Activated naive CD4-positive, alpha-beta T cell treated with anti-CD3 and anti-CD28 coated beads, Interleukin-2, amount 50 U/mL, for 72 hours (primary cell): ENCODE measurements at places on chromosomes 5 and 9. TPM values are rescaled to one million over a fixed set of nuclear protein-coding genes. Genes with fewer than 3 reads are reported as not detected.
A peak's percentile ranks its signal among the peaks of the same experiment; 100 is the strongest.

- DNase-seq: no peak
Measured at GRCh38 chr9:128102196-128102595, 25.3 kb downstream of the PTGES2 start.

The ANKRD18B gene
- 0.48 TPM for total RNA-seq

DNA sequence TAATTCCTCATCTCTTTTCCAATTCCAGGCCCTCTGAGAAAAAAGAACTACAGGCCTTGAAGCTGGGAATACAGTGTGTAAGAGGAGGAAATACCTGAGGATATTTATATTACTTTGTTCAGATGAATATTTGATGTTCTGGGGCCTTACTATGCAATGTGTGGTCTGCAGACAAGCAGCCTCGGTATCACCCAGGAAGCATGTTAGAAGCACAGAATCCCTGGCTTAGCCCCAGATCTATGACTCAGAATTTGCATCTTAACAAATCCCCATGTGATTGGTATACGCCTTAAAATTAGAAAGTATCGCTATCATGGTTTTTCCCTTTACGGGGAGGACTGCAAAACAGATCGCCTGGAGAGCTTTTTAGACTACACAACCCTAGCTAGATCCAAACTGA is 121.0 kb downstream of the JAKMIP2 start:
- no peak for DNase-seq

- no peak for DNase-seq
Measured at GRCh38 chr5:75891020-75891419, 173.8 kb upstream of the POC5 start.

DNA sequence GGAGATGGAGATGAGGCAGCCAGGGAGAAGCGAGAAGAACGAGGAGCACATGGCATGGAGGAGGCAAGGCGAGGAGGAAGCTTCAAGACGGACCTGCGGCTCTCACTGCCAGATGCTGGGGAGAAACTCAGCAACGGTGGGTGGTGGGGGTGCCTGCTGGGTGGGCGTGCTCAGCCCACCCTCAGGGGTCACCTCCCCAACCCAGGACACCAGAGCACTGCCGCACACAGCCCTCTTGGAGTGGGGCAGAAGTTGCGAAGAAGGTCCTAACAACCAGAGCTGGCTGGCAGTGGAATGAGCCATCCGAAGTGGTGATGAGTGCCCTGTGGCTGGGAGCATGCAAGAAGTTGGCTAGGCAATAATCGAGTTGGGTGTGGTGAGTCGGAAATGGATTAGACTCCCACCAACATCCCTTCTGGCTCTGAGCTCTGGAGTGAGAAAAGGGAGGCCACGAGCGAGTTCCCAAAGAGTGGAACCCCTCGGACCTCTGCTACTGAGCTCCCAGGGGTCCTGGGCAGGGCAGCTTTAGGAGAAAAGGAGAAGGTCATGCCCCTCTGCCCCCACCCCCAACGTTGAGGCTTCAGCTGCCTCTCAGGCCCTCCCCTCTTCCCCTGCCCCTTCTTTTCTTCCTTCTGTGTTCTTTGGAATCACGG is 212.7 kb upstream of the MVB12B start:
- DNase-seq: no peak

- DNase-seq: no peak
Measured at GRCh38 chr9:87422999-87423398, 74.7 kb upstream of the DAPK1 start.

DNA sequence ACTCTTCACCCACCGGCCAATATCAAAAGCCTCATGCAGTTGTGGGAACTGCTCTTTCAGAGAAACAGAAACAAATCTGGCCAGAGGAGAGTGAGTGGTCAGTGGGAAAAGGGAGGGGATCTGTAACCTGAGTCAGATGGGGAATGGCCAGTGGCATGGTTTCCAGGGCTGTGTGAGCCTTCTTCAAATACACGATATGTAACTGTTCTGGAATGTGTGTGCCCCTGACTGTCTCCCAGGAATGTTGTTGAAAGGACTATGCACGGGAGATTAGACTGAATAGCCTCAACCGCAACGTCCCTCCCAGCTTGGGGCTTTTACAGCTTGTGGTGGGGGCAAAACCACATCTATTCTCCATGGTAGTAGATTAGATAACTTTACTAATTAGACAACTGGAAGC is 60.8 kb downstream of the SH3TC2 start:
- no peak for DNase-seq

The CMYA5 gene
- 0.39 TPM for total RNA-seq

- DNase-seq: no peak
Measured at GRCh38 chr9:113298311-113298710, 4.9 kb downstream of the RNF183 start.

- no peak for DNase-seq
Measured at GRCh38 chr9:2264081-2264480, 248.9 kb downstream of the SMARCA2 start.

The AGXT2 gene
- total RNA-seq: not detected

DNA sequence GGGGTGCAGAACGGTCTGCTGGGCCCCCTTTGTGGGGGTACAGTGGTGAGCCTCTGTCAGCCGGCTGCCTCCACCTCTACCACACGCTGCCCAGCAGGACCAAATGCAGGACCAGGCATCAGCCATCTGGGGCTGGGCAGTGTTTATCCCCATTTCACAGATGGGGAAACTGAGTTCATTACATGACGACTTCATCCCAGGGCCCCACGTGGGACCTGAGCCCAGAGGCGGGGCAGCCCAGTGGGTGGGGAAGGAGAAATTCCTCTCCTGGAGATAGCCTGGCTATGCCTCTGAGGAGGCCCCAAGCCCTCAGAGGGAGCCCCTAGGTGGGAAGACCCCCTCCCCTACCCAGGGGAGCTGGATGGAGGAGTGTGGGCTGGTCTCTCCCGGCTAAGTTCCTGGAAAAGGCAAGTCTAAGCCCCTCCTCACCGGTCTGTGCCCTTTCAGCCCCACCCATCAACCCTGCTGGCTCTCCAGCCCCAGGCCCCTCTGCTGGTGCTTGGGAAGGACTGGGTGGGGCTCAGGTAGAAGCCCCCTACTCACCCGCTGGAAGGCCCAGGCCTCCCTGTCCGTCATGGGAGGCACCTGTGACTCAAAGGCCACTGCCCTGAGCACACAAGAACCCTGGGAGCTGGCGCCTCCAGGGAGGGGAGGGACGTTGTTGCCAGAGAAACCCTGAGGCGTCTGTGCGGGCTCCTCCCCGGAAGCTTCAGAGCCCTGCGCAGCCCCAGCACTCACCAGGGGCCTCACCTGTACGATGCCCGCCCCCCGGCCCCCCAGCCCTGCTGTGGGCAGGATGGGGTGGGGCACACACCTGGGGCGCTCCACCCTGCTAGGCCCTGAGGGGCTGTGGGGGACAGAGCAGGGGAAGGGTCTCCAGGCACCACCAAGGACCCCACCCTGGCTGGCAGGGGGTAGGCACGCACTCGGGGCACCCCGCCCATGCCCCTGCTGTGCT is 7.4 kb upstream of the CCDC187 start:
- DNase-seq: no peak

The SERF1B gene
- 16.0 TPM for total RNA-seq

The RAB24 gene
- 21.5 TPM for total RNA-seq

- no peak for DNase-seq
Measured at GRCh38 chr5:140214831-140215230, 39.8 kb downstream of the CYSTM1 start.

The PRRT1B gene
- not detected for total RNA-seq

The PTGS1 gene
- 0.25 TPM for total RNA-seq

DNA sequence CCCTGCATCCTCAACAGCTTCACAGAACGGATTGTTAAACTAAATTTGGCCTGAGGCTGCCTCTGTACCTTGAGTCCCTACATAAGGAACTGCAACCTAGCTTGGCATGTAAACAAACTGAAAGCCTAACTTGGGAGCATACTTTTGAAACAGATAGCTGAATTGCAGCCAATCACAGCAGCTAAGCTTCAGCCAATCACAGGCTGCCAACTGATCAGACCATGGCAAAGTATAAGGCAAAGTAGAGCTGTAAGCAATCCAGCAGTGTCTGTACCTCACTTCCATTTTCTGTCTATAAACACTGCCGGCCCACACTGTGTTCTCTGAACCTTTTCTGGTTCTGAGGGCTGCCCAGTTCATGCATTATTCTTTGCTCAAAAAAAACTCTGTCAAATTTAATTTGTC is 8.9 kb upstream of the ZNF483 start:
- DNase-seq: no peak

The SLC6A3 gene
- total RNA-seq: not detected

GRCh38 chr9:127962278-127962677 is 18.5 kb downstream of the EEIG1 start:
- DNase-seq: no peak

The PCDHB15 gene
- not detected for total RNA-seq

DNA sequence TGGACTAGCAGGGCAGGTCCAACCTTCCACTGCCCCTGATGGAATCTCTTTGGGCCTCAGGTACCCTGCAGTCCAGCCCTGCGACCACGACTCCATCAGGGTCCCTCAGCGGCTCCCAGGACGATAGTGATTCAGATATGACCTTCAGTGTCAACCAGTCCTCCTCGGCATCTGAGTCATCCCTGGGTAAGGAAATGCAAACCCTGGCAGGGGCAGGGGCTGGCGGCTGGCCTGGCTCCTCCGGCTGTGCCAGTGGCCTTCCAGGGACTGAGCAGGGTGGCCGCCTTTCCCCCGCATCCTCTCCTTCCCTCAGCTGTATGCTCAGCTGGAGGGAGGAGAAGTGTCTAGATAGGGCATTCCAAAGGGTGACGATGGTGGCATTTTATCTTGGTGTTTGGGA is 45.0 kb downstream of the NEURL1B start:
- no peak for DNase-seq

DNA sequence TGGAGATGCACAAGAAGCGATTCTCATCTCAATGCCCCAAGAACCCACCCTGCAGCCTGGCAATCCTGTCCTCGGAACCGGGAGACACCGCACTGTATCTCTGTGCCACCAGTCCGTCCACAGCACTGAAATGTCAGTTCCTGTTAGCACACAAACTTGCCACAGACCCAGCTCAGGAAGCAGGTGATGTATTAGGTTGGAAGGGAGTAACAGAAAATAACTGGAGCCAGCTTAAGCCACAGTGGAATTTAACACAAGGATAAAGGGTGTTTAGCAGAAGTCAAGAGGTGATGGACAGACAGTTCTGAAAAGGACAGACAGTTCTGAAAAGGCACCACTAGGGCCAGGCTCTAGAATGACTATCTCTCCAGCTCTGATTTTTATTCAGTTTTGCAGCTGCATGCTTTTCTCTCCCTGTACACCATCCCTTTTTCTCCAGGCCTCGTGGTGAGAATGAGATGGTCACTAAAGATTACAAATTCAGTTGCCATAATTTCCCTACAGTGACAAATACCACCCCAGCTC is 114.4 kb downstream of the ANKRD18B start:
- no peak for DNase-seq

- no peak for DNase-seq
Measured at GRCh38 chr5:58849921-58850667, 267.2 kb downstream of the RAB3C start.

The GRXCR2 gene
- not detected for total RNA-seq

GRCh38 chr5:66170195-66170919 is 26.3 kb downstream of the SREK1 start:
- no peak for DNase-seq

DNA sequence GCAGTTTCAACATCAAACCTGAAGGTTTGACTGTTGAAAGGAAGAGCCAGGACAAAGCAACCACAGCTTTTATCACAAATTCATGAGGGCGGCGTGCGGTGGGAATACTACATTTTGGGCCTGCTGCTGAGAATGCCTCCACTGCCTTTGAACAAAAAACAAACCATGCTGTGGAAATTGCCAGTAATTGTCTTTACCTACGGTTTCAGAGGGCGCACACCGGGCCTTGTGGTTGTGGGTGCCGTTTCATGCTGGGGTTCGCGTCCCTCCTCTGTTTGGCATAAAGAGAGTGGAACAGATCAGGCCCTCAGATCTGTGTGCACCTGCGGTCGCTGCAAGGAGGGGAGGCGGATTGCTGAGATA is 27.6 kb upstream of the TCF7 start:
- DNase-seq: peak; percentile 76

- no peak for DNase-seq
Measured at GRCh38 chr9:29339387-29339786, 1766.1 kb upstream of the C9orf72 start.

The LHX3 gene
- total RNA-seq: 0.08 TPM

- DNase-seq: no peak
Measured at GRCh38 chr5:118008779-118009178, 979.6 kb downstream of the DTWD2 start.

DNA sequence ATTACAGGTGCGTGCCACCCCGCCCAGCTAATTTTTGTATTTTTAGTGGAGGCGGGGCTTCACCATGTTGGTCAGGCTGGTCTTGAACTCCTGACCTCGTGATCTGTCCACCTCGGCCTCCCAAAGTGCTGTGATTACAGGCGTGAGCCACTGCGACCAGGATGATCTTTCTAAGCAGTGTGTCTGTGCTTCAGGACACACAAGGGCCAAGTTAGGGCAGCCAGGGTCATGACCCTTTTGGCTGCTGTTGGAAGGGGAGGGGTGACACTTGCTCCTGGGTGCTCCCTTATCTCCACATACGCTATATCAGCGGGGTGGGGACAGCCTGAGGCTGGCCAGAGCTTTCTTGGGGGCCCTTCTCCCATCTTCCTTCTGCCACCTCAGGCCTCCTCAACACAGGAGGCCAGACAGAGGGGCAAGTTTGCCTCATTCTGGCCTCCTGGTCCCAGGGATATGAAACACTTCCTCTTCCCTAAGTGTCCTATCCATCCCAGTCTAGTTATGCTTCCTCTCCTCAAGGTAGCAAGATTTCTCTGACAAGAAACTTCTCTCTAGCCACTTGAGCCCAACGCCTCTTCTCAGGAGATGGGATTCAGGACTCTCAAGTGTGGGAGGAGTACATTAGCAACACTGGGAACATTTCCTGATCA is 1.9 kb upstream of the ZNF79 start:
- DNase-seq: no peak

GRCh38 chr5:77847814-77848290 is 71.7 kb upstream of the TBCA start:
- no peak for DNase-seq

DNA sequence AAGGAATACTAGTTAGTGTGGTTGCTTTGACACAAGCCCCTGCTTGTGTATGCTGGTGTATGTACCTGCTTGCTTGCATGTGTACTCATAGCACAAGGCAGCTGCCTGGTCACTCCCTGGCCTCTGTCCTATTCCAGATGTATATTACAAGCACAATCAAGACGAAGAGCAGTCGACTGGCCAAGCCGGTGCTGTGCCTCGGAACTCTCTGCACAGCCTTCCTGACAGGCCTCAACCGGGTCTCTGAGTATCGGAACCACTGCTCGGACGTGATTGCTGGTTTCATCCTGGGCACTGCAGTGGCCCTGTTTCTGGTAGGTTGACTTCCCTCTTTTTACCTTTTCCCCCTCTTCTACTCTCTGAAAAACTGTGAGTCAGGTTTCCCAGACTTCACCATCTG is 72.1 kb downstream of the BAAT start:
- DNase-seq: no peak

GRCh38 chr9:111839987-111840386 is 45.2 kb upstream of the SHOC1 start:
- no peak for DNase-seq

- DNase-seq: no peak
Measured at GRCh38 chr5:24170026-24170425, 474.8 kb downstream of the CDH10 start.

GRCh38 chr9:38112049-38112448 is 43.0 kb upstream of the SHB start:
- no peak for DNase-seq

GRCh38 chr5:145988993-145989392 is 52.6 kb downstream of the SH3RF2 start:
- no peak for DNase-seq
